ENCODE measurements at places on chromosomes 4 and X.

DNA sequence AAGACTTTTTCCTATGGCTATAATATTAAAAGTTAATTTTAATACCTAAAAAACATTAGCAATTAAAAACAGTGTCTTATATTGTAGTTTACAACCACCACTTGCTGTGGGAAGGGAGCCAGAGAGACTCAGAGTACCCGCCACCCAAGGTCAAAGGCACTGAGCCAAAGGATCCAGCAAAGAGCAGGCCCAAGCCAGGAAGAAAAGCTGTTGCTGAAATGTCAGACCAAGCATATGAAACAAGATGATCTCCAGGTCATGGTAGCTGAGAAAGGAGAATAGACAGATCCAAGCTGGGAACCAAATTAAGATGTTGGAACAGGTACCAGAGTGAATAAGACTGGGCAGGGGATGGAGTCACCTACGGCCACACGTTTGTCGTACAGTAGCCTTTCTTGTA, 18.8 kb upstream of the ATOH1 start:
- no peak for DNase-seq

GRCh38 chrX:98350940-98351339, 1467.2 kb downstream of the RPA4 start:
- DNase-seq = no peak

DNA sequence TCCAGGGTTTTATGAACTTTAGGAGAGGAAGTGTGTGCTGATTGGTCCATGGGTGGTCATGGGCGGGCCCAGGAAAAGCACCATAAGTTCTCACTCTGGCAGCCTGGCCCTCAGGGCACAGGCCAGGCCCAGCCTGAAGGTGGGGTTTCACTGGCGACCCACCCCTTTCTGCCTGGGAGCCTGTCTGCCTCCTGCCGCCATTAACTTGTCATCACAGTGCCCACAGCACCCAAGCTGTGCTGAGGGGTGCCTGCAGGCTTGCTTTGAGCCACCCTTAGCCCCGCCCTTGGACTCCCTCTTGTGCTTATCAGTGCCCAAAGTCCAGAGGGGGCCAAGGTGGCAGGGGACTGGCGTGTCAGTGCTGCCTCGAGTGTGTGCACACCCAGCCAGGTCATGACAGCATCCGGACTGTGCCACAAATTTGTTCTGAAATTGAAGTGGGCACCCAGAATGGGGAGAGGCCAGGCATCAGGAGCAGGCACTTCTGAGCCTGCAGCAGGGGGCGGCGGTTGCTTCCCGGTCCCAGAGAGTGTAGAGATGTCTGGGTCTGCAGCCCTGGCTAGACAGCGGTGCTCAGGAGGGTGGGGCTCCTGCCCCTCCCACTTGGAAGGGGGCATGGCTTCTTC, 455.6 kb downstream of the TMA16 start:
- no peak for DNase-seq

GRCh38 chrX:77793946-77794345, 7.9 kb upstream of the ATRX start:
- no peak for DNase-seq

DNA sequence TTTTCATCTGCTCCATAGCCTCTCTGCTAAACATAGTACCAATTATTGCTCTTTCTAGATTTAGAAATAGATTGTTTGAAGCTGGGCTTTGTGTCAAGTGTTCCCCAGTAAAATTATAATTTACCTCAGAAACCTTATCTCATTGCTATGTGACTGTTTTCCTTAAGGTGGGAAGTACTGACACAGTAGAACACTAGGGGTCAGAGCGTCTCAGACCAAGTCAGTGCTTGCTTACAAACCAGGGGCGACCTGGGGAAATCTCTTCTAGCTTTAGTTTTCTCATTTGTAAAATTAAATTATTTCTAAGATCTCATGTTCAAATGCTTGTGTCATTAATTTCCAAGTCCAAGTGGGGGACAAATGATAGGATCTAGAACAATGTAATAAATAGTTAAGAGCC, 360.4 kb downstream of the RAPGEF2 start:
- no peak for DNase-seq

- no peak for DNase-seq
These were observed 147.2 kb downstream of the SPATA18 start for GRCh38 chr4:52198294-52198693.

DNA sequence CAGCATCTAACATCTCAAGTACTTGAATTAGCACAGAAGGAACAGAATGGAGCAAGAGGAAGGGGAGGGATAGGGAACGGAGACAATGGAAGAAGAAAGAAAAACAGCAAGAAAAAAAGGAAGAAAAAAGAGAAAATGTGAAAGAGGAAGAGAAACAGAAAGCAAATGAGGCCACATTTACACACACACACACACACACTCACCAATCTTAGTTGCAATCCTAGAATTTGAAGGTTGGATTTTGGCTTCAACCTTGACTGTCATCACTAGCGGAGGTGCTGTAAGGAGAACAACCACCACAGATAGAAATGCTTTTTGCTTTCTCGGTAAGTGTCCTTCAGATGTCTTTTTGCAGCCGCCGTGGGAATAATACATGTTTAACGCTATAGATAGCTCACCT, 327.1 kb upstream of the NWD2 start:
- DNase-seq = no peak

DNA sequence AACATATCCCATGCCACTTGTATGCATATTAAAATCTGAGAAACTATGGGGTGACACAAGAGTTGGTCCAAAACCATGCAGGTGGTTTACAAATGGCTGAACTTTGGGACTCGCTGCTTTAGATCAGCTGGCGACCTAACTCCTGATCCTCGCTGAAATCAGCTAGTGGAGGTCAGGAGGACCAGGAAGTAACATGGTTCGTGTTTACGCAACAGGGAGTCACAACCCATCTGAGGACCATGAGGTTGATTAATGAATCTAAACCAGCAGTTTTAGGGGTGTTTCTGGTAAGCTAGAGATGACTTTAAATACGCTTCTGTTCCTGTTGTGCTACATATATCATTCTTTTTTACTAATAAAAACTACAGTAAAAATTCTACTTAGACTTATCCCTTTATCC, 12.9 kb downstream of the TSPAN5 start:
- no peak for DNase-seq

GRCh38 chr4:151952711-151953254, 192.0 kb upstream of the GATB start:
- DNase-seq = no peak

DNA sequence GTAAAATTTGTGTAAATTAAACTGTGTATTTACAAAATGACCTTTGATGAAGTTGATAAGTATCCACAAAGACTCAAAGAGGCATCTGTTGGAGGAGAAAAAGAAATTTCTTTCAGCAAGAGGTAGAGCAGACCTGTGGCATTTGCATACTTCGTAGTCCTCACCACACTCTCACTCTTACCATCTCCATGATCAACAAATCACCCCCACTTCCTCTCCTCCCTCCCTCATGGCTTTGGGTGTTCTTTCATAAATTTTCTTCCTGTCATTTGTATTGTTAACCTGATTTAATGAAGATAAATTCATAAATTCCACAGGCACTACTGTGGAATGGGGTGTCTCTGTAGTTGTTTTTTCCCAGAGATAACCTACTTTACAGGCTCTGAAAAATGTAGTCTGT, 366.5 kb downstream of the ZNF674 start:
- no peak for DNase-seq

DNA sequence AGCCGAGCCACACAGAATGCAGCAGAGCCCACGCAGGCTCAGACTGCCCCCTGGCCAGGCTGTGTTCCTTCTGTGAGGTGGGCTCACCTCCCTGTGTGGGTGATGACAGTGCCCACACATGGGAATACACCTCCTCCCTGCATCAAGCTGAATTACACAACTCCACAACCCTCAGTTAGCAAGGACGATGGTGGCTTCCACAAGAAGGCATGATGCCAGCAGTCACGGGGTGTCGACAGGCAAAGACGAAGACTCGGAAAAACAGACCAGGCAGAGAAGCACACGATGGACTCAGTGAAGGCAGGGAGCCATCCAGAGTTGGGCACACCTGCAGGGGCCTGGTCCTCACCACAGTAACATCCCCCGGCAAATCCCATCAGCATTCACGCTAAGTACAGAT, 12.1 kb downstream of the LETM1 start:
- no peak for DNase-seq

- no peak for DNase-seq
These were observed 355.2 kb downstream of the DCAF12L2 start for GRCh38 chrX:125810856-125811255.

GRCh38 chrX:2894885-2895292, 34.2 kb downstream of the ARSD start:
- no peak for DNase-seq

- no peak for DNase-seq
These were observed 142.8 kb downstream of the GRIA2 start for GRCh38 chr4:157363360-157363759.

DNA sequence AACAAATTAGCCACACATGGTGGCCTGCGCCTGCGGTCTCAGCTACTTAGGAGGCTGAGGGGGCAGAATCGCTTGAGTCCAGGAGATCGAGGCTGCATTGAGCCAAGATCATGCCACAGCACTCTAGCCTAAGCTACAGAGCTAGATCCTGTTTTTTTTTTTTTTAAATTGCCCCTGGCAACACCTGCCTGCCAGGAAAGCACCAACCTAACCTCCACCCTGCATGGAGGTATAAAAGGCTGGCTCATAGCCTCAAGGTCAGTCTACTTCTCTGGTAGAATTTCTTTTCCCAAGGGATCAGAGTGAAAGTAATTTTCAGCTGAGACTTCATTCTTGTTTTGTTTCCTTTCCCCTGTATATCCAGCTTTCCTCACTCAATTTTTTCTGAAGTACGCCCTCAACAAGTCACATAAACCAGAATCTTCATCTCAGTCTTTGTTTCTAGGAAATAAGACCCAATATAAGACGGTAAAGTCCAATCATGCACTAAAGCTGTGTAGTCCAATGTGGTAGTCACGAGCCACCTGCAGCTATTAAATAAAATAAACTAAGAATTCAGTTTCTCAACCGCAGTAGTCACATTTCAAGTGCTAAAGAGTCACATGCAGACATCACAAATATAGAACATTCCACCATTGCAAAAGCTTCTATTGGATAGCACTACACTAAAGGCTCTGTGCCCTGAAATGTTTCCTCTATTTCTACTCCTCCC, 113.3 kb downstream of the HPGD start:
- no peak for DNase-seq

DNA sequence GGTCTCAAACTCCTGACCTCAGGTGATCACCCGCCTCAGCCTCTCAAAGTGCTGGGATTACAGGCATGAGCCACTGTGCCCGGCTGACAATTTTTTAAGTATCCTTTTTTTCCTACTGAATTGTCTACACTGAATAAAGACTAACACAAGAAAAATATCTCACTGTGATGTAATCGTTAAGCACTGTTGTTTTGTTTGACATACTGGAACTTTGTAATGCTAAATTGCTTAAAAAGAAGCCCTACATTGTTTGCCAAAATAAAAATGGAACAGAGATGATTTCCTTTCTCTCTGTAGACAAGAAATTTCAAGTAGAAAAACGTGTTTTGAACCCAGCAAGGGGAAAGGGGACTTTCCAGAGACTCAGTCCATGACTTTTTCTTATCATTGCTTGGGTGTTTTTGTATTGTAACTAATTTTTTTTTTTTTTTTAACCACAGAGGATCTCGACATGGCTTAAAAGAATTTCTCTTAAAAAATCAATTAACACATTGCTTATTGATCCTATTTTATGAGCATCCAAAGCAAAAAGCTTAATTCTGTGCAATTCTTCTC, 74.9 kb downstream of the TMEM156 start:
- DNase-seq = no peak

DNA sequence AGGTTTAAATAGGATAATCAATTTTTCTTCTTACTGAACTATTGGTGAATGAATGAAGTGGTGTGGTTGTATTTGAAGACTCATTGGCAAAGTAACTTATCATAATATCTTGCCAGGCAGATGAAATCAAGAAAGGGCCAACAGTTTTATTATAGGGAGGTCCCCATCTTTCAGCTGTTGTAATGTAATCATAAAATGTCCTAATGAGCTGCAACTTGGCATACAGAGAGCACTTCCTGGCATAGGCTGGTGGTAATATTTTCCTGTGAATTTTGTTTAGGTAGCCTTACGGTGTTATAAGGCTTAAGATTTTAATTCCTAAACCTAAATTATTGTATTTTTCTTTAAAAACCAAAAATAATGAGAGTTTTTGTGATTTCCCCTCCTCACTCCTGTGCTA, 17.5 kb downstream of the FHIP1A start:
- no peak for DNase-seq

DNA sequence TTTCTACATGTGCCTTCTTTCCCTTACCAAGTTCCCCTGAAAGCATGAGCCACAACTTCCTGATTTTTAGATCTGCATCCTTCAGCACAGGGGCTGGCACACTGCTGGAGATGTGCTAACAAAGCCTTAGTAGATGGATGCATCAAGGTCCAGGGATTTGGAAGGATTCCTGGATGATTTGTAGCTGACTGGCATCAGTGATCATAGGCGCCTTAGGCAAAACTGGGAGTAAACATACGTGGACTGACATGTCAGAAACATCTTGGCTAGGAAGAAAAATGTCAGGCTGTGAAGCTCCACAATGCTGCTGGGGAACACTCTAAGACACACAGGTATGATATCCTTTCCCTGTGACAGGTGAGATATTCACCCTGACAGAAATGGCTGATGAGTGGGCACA, 156.4 kb downstream of the AMELX start:
- no peak for DNase-seq

DNA sequence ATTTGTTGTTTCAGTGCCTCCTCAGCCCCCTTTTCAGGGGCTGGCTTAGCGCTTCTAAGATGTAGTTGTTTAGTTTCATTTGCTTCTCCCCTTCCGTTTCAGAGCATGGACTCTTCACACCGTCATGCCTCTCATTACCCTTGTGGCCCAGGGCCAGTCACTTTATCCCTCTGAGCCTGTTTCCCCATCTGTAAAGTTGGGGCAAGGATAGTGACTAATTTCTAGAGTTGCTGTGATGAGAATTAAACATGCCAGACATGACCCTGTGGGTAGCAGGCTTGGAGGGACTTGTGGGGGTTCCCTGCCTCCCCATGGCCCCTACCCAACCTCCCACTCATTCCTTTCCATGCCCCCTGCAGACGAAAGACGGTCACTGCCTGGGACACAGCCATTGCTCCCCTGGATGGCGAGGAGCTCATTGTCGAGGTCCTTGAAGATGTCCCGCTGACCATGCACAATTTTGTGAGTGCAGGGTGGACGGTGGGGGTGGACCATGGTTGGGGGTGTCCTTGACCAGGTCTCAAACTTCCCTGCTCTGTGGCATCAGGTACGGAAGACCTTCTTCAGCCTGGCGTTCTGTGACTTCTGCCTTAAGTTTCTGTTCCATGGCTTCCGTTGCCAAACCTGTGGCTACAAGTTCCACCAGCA, 3.6 kb downstream of the ARAF start:
- no peak for DNase-seq

DNA sequence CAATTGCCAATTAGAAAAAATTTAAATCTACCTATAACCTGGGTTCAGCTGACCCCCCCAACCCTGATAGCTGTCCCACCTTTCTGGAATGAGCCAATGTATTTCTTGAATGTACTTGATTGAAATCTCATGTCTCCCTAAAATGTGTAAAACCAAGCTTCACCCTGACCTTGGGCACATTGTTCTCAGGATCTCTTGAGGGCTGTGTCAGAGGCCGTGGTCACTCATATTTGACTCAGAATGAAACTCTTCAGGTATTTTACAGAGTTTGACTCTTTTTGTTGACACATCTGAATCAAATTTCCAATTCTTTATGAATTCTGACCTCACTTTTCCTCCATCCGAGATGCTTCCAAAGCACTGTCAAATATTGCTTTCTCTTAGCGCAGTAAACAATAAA, 115.3 kb upstream of the BEND4 start:
- no peak for DNase-seq

- DNase-seq = no peak
These were observed 1.7 kb upstream of the USP53 start for GRCh38 chr4:119210775-119211174.
